NCI-H1436 treated with DMSO at 0.1 percent for 48 hours (cell line): ENCODE measurements at places on chromosomes 4 and X.

- no peak for DNase-seq
Measured at GRCh38 chr4:178102139-178102538, 659.9 kb upstream of the AGA start.

GRCh38 chrX:46333550-46333949 is 211.7 kb downstream of the ZNF674 start:
- DNase-seq: no peak

- no peak for DNase-seq
Measured at GRCh38 chr4:123381996-123382395, 14.6 kb upstream of the SPRY1 start.

- DNase-seq: peak; percentile 6
Measured at GRCh38 chrX:112642349-112642748, 37.4 kb downstream of the LHFPL1 start.

GRCh38 chrX:151710457-151710856 is 5.4 kb upstream of the FATE1 start:
- no peak for DNase-seq

DNA sequence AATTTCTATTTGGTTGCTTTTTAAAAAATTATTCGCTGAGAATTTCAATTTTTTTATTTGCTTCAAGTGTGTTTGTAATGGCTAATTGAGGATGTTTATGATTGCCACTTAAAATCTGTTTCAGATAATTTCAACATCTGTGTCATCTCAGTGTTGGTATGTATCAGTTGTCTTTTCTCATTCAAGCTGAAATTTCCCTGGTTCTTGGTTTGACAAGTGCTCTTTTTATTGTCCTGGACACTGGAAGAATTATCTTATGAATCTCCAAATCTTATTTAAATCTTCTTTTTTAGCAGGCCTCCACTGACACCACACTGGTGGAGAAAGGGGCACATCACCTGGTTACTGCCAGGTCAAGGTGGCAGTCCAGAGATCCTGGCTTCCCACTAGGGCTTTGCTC is 21.5 kb downstream of the CHST7 start:
- DNase-seq: no peak

DNA sequence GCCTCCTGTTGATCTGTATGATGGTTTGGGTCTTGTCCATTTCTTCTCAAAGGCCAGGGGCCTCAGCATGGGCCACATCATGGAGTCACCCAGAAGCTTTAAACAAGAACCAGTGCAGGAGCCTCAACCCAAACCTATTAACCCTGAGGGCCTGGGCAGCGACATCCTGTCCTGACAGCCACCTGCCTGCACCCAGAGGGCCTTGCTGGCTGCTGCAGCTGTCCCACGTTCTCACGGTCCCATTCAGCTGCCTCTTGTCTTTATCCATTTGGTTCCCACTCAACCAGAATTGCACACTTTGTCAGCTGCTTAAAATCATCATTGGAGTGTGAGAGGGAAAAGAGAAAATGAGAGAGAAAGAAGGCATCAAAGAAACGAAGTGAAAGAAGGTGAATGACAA is 21.6 kb downstream of the C4orf50 start:
- no peak for DNase-seq

DNA sequence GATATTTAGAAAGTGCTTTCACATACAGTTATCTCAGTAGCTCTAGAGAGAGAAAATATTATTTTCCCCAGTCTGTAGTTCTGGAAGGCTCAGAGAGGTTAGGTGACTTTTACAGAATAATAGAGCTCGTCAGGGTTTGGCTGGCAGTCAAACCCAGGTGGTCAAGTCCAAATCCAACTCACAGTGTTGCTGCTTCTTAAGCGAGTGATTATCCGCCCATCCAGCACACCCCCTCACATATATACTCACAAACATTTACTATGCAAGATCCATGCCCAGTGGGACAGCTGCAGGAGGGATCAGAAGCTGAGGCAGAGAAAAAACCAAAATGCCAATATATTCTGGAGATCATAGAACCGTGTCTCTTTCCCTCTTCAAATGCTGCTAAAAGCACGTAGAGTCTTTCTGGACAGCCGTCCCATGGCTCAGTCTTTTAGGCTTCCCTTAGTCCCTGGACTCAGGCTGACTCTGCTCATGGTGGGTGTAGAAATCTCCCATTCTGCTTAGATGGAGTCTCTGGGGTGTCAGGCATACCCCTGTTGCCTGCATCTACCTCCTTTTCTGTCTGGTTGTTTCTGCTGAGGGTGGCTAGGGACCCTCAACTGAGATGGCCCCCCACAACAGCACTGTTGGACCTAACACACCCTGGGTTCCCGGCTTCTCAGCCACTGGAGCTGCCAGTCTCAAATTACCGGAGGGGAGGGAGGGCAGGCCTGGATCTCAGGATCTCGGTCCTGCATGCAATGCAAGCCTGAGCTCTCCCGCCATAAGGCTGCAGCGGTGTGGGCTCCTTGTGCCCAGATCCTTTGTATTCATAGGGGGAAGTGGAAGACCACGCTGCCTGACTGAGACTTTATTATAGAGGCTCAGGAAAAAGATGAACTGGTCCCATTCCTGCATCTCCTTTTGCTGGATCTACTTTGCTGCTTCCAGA is at the start of gene CHRNA9:
Gene CHRNA9, plus strand, starts transcription at position 743 of the 934 bp plus-strand sequence. Its CDS starts 135 bp downstream, at position 878.
- no peak for DNase-seq

GRCh38 chrX:9873952-9874351 is 87.7 kb downstream of the SHROOM2 start:
- DNase-seq: no peak

DNA sequence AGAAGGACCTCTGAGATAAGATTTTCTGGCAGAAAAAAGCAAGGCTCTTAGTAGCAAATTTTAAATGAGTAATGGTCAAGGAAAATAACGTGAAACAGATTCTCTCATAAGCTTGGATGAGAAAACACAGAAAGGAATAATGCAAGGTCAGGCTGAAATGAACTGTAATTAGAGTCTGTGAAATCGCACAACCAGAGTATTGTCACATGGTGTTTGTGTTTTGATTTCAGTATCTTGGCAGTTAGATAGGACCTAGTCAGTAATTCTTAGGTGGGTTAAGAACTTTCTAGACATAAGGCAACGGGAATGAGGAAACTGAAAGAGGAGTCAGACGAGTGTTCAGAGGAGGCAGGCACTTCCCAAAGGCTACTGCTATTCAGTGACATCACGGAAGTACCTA is 34.6 kb downstream of the LIMCH1 start:
- DNase-seq: no peak

DNA sequence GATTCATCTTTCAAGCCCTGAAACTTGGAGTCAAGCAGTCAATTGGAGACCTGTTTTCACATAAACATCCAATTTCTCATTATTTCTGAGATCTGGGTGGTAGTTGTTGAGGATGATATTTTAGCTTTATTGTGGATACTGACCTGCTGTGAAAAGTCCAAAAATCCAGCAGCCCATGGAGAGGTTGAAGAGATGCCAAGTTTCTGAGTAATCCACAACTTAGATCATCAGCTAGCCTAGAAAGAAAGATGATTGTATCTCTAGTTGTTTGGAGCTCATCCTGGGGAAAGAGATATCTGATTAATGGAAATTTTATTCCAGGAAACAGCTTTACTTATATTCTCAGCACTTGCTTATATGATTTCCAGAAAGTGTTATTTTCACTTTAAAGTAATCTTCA is 48.6 kb upstream of the DCX start:
- DNase-seq: no peak

- DNase-seq: no peak
Measured at GRCh38 chr4:138452826-138453225, 210.7 kb upstream of the SLC7A11 start.

DNA sequence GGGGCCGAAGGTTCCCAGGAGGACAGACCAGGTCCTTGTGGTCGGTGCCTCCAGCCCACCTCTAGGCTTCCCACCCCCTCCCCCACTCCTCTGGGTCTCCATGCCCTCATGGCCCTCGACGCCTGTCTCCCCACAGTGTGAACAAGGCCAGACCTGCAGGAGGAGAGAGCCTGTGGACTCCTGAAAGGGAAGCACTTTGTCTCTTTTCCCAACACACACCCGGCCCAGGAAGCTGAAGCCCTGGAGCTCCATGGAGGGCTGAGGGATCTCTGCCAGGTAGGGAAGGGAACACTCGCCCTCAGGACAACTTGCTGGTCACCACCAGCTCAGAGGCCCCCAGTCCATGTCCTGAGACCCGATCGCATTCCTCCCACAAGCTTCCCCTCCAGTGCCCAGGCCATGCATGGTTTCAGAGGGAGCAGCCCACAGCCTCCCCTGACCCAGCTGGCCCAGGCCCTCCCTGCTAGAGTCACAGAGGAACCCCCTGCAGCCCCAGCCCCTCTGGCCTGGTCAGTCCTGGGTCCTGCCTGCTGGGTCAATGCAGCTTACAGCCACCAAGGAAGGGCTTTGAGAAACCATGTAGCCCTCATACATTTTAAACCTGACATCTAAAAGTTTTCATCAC is 60.8 kb downstream of the ABLIM2 start:
- DNase-seq: no peak

DNA sequence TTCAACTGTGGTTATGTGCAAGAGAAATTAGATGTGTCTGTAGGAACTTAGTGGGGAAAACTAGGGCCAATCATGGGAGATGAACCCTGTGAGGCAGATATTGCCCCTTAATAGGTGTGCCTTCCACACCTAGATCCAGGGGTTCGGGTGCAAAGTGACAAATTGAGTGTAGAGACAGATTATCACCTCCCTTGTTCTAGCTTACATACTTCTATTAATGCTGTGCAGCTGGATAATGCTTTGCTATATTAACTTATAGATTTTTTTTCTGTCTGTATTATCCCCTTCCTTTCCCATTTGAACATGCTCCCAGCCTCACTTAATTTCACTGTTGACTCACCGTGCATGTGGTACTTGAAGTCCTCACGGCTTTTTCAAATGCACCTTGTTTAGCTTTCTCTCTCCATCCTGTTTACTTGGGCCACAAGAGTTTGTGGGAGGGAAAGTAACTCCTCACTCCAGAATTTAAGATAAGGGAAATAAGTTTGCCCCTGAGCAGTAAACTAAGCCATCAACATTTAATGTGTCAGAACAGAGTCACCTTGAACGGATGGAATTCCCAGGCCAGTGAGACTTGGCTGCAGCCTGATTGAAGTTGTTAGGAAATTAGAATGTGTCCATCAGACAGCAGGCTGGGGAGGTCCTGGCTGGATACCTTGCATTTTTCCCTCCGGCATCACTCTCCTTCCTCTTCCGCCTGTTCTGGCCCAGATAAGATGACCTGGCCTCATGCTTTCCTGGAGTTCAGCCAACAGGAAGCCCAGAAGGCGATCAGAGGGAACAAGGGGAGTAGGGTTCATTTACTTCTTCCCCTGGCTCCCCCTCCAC is 478.4 kb downstream of the BCOR start:
- no peak for DNase-seq

GRCh38 chr4:150886597-150886996 is 128.5 kb downstream of the LRBA start:
- DNase-seq: no peak

DNA sequence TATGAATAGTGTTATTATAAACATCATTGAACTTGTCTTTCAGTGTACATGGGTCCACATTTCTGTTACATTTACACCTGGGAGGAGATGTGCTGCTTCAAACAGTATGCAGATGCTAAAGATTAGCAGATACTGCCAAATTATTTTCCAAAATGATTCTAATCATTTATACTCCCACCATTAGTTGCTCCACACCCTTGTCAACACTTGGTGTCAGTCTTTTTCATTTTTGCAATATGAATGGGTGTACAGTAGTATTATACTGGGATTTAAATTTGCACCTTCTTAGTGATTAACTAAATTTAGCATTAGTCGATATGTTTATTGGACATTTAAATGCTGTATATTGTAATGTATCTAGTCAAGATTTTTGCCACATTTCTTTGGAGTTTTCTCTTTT is 131.6 kb upstream of the GRID2 start:
- no peak for DNase-seq
